ENCODE measurements at places on chromosomes 1 and 21.

DNA sequence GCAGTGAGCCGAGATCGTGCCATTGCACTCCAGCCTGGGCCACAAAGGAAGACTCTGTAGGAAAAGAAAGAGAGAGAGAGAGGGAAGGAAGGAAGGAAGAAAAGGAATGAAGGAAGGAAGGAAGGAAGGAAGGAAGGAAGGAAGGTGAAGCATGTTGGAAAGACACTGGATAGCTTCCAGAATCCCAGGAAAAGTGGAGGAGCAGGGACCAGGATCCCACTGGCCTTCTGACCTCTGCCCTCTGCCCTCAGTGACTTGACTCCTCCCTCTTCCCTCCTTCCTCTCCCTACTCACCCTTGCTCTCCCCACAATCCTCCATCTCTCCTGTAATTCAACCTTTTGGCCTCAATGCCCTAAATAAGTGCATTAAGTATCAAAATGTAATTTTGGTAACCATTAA is 4.1 kb upstream of the UTS2 start:
- no peak for DNase-seq

DNA sequence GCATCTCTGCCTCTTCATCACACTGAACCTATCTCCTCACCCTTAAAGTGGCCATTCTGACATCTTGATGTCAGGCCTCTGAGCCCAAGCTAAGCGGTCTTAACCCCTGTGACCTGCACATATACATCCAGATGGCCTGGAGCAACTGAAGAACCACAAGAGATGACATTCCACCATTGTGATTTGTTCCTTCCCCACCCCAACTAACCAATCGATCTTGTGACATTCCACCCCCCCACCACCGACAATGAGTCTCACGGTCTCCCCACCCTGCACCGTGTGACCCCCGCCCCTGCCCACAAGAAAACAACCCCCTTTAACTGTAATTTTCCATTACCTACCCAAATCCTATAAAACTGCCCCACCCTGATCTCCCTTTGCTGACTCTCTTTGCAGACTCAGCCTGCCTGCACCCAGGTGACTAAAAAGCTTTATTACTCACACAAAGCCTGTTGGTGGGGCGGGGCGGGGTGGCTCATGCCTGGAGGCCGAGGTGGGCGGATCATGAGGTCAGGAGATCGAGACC is 21.0 kb upstream of the PINK1 start:
- no peak for DNase-seq

- DNase-seq: no peak
Observed at GRCh38 chr1:218166268-218166945, 118.7 kb upstream of the RRP15 start.

- DNase-seq: no peak
Observed at GRCh38 chr1:196577386-196577785, 30.9 kb downstream of the KCNT2 start.

DNA sequence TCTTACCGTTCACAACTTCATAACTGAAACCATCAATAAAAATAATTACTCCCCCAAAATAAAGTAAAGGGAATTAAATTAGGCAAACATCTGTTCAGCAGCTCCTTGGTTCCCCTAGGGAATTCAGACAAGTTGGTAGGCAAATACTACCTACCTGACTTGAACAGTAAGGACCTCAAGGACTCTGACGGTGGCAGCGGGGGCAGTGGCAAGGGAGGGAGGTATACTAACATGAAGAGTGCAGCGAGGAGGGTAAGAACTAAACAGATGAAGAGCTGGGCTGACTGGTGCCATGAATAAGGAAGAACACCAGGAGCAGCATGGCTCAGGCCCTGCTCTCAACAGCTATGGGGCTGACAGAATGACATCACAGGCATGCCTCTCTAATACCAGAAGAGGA is 33.1 kb downstream of the MTOR start:
- no peak for DNase-seq

- DNase-seq: no peak
Observed at GRCh38 chr1:14106126-14106525, 406.1 kb downstream of the PRDM2 start.

GRCh38 chr1:60170709-60171108 is 97.1 kb upstream of the C1orf87 start:
- no peak for DNase-seq

GRCh38 chr1:55188909-55189308 is 26.3 kb downstream of the USP24 start:
- DNase-seq: no peak

- no peak for DNase-seq
Observed at GRCh38 chr1:76635784-76636183, 231.5 kb upstream of the ST6GALNAC5 start.

DNA sequence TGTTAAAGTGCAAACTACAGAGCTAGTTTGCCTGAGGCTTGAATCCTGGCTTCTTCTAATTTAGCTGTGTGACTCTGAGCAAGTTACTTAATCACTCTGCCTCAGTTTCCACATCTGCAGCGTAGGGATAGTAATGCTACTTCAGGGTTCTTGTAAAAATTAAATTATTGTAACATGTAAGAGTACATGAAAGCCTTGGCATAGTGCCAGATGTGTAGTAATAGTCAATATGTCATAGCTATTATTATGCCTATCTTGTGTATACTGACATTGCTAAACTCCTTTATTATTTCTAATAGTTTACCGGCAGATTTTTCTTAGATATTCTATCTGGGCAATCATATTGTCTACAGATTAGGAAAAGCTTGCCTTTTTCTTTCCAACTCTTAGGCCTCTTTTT is 6.8 kb upstream of the TADA1 start:
- DNase-seq: no peak

GRCh38 chr1:70468180-70468579 is 57.1 kb downstream of the CTH start:
- DNase-seq: no peak

- no peak for DNase-seq
Observed at GRCh38 chr1:16014509-16015482, 3.0 kb downstream of the HSPB7 start.

DNA sequence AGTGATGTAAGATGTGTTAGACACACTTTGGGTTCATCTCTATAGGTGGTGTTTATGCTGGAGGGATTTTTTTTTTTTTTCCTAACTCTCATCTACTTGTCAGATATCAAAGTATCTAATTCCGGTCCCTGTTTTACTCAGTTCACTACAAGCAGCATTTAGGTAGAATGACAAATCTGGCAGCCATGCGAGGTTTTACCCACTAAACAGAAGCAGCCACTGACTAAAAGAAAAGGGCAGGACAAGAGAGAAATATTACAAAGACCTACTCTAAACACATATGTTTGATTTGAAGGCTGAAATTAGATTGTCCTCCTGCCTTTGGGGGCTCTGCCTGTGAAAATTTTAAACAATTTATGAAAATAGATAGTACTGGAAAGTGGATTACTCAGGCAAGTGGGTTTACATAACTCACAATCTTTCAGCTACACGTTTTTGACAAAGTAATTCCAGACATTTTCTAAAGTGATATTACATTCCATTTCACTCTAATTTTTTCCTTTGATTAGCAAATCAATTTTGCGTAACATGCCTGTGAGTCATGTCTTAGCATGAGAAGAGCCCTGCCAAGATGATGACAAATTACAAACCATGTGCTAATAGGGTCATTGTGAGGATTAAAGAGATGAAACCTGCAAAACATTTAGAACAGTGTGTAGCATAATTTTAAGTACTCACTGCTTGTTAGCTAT is 172.6 kb downstream of the PLA2G4A start:
- no peak for DNase-seq

DNA sequence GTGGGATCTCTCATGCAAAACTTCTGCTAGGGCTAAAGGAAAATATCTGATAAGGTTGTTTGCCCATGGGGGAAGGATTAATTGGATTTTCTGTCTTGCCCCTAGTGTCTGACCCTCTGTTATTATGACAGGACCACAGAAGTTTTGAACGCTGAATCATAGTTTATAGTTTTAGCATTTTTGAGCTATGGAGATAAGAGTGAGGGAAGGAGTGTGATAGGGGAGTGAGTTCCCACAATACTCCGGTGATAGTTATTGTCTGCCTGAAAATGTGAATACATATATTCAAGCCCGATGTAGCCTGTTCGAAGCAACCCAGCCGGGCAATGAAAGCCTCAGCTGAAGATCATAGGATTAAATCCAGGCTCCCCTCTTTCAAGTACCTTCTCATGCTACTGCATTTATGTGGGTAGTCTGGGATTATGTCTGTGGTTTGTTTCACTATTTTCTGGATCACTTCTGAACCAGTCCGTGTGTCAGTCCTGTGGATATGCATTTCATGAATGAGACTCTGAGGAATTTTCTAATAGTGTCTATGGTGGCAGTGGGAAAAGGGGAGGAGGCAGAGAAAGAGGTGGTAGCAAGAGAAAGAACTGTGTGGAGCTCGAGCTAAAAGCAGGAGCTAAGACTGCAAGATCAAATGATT is 258.7 kb downstream of the DISC1 start:
- DNase-seq: no peak

DNA sequence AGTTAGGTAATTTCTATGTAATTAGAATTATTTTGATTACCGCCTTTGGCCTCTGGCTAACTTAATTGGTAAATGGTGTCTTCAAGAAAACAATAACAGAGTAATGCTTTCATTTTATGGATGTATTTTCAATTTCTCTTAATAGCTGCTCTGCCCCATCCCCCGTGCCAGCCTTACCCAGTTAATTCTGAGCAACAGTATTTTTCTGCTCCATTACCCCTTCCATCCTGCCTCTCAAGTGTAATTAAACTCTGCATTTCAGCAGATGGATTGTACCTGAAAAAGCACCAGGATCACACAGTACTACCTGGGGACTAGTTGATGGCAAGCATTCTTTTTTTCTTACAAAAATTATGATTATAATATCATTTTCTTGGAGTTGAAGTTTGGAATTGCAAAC is 104.2 kb downstream of the KIAA0319L start:
- DNase-seq: no peak

- no peak for DNase-seq
Observed at GRCh38 chr1:87218618-87219017, 110.1 kb upstream of the LMO4 start.

DNA sequence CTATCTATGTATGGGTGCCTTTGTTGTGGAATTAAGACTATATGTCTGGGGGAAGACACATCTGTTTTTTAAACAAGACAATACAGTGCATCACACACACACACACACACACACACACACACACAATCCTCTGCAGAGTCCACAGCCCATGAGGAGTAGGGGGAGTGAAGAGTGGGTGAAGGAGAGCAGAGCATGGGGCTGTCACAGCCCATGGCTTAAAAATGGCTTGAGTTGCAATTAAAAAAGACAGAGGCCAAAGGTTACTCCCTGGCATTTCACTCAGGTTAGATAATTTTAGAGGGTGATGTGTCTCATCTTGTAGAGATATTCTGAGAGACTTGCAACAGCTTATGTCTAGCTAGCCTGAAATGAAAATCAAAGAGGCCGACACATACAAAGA is 176.5 kb upstream of the PLXNA2 start:
- DNase-seq: no peak

- DNase-seq: no peak
Observed at GRCh38 chr1:108598340-108598739, 38.4 kb downstream of the EEIG2 start.

GRCh38 chr1:230850547-230850946 is 17.8 kb downstream of the C1orf198 start:
- DNase-seq: no peak

DNA sequence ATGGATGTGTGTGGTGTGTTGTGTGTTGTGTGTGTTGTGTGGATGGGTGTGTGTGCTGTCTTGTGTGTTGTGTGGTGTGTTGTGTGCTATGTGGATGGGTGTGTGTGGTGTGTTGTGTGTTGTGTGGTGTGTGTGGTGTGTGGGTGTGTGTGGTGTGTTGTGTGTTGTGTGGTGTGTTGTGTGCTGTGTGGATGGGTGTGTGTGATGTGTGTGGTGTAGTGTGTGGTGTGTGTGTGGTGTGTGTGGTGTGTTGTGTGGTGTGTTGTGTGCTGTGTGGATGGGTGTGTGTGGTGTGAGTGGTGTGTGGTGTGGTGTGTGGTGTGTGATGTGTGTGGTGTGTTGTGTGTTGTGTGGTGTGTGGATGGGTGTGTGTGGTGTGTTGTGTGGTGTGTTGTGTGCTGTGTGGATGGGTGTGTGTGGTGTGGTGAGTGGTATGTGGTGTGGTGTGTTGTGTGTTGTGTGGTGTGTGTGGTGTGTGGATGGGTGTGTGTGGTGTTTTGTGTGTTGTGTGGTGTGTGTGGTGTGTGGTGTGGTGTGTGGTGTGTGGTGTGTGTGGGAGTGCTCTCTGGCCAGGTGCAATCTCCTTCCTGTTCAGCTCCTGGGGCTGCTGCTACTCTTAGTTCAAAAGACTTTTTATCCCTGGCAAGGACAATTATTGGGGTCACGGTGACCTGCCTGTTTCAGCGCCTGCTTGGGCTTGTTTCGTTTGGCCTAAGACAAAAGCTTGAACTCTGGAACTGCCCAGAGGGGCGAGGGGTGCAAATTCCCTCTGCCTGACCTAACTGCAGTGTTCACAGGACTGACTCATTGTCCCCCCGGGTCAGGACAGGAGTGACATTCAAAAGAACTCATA is 101.1 kb downstream of the UBIAD1 start:
- DNase-seq: no peak

- DNase-seq: no peak
Observed at GRCh38 chr1:26978901-26979300, 14.6 kb upstream of the TRNP1 start.

- DNase-seq: no peak
Observed at GRCh38 chr1:219144658-219145315, 28.9 kb upstream of the LYPLAL1 start.

DNA sequence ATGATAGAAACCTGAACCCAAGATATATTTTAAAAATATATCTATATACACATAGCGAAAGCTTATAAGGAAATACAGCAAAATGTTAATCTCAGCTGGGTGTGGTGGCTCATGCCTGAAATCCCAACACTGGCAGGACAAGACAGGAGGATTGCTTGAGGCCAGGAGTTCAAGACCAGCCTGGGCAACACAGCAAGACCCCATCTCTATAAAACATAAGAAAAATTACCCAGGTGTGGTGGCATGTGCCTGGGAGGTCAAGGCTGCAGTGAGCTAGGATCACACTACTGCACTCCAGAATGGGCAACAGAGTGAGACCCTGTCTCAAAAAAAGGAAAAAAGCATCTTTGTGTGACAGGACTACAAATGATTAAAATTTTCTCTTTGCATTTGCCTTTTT is 6.0 kb upstream of the SRM start:
- DNase-seq: no peak

Measured in omental fat pad (tissue), 4 donors.